ENCODE measurements at places on chromosomes 1 and 21.

GRCh38 chr1:56255516-56256152 is 323.7 kb downstream of the PLPP3 start:
- DNase-seq: no peak

GRCh38 chr1:109877317-109877771 is 33.3 kb upstream of the CSF1 start:
- DNase-seq: no peak

DNA sequence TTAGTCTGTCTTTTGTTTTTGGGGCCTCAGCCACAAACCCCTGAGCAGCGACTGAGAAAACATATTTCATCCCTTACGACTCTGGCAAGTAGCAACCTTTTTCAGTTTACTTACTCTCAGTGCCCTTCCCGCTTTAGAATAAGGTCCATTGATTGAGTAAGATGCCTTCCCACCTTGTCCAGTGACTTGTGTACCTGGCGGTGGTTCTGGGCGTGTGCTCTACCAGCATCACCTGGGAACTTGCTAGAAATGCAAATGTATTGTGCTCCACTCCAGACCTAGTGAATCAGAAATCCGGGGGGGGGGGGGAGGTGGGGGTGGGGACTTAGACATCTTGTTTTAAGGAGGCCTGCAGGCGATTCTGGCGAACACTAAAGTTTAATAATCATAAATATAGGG is 72.1 kb downstream of the S1PR1 start:
- DNase-seq: no peak

GRCh38 chr1:218030846-218031245 is 254.2 kb upstream of the RRP15 start:
- DNase-seq: peak; percentile 16

- DNase-seq: no peak
Observed at GRCh38 chr1:167794043-167794442, 72.3 kb downstream of the MPZL1 start.

- DNase-seq: peak; percentile 71
Observed at GRCh38 chr1:150560576-150561253, 11.5 kb downstream of the ADAMTSL4 start.

DNA sequence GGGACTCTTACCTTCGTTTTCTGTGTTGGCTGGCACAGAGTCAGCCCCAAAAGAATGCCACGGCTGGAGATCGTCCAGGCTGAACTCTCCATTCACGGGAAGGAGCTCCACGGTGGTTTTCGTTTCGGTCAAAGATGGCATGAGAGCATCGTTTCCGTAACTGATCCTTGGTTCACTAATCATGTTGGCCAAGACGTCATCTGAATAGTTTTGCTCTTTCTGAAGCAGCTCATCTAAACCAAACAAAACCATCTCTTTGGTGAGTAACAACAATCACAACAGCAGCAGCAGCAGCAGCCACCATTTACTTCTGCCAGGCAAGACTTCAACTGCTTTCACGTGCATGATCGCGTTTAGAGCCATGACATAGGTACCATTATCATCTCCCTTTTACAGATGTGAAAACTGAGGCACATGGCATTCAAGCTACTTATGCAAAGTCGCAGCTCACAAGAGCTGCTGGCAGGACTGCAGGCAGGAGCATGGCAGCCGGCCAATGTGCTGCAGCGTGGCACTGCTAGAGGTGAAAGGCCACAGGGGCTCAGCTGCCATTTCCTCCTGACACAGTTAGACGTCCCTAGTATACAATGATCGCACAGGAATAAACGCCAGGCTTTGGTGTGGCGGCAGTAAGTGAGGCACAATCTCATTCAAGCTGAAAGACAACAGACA is 177.1 kb downstream of the GABPA start:
- DNase-seq: no peak

GRCh38 chr1:242004751-242005495 is 6.0 kb upstream of the MAP1LC3C start:
- DNase-seq: no peak

DNA sequence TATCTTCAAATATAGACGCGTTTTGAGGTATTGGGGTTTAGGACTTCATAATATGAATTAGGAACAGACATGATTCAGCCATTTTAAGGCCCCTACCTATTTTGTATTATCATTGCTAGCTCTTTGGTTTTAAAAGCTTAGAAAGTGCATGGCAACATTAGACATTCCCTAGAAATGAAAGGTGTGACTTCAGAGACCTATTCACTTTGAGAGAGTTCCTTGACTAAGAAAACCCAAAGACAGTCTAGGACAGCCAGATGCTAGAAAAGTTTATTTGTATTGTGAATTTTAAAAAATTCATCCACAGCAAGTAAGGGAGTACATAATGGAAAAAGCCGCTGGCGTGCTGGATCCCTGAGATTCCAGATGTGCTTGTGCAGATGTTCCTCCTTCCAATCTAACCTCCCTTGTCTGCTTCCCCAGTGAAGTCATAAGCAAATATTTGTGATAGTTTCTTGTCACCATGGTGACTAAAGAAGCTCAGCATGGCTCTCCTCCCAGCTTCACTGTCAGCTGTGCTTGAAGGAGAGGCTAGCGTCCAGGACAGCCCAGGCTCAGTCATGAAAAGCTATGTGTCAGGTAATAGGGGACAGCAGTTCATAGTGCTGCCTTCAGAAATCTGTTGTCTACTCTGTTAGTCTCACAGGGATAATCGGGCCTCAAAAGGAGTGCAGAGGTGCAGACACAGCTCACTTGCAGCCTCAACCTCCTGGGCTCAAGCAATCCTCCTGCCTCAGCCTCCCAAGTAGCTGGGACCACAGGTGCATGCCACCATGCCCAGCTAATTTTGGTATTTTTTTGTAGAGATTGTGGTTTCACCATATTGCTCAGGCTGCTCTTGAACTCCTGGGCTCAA is 34.8 kb downstream of the KPNA6 start:
- no peak for DNase-seq

DNA sequence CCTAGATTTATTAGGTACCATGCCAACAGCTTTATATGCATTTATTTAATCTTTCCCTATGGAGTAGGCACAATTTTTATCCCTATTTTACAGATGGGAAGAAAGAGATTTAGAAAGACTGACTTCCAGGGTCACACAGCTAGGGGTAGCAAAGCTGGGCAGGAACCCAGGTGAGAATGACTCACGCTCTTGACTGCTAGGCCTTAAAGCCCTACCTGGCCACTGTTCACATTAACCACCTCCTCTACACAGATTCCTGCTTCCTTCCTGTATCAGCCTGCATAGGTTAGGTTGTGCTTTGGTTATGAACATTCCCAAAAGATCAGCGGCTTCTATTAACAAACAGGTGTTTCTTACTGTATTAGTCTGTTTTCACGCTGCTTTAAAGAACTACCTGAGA is 53.2 kb downstream of the DNAJC6 start:
- DNase-seq: no peak

- peak; percentile 26 for DNase-seq
Observed at GRCh38 chr1:235060607-235061470, 67.8 kb downstream of the TOMM20 start.

DNA sequence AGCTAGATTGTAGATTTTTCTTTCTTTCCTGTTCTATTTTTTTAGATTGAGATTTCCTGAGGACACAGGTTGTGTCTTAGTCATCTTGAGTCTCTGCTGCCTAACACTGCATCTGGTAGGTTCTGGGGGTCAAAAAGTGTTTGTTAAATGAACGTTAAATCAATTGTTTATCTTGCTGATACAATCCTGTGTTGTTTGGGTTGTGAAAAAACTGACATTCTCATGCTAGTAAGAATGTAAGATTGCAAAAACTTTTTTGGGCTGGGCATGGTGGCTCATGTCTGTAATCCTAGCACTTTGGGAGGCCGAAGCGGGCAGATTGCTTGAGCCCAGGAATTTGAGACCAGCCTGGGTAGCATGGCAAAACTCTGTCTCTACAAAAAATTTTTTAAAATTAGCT is 3.4 kb downstream of the CTSK start:
- no peak for DNase-seq

GRCh38 chr21:15976807-15977206 is 247.0 kb downstream of the USP25 start:
- DNase-seq: no peak

All from NCI-H2171 (cell line).